ENCODE measurements at places on chromosomes 6 and 20.

DNA sequence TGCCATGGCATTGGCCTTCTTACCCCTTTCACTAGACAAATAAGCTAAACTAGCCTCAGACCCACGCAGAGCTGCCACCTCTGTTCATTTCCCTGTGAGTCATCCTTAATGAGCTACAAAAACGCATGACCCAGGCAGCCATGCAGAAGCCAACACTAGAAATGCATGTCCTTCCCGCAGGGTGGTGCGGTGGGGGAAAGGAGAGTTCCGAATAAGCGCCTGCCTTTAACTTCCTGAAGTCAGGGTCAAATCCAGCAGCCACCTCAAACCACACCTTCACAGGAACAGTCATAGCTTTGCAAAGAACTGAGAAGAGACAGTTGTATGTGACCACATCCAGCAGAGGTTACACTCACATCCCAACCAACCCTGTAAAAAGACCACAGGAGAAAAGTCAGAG, 40.4 kb downstream of the IRF4 start:
- no peak for DNase-seq

DNA sequence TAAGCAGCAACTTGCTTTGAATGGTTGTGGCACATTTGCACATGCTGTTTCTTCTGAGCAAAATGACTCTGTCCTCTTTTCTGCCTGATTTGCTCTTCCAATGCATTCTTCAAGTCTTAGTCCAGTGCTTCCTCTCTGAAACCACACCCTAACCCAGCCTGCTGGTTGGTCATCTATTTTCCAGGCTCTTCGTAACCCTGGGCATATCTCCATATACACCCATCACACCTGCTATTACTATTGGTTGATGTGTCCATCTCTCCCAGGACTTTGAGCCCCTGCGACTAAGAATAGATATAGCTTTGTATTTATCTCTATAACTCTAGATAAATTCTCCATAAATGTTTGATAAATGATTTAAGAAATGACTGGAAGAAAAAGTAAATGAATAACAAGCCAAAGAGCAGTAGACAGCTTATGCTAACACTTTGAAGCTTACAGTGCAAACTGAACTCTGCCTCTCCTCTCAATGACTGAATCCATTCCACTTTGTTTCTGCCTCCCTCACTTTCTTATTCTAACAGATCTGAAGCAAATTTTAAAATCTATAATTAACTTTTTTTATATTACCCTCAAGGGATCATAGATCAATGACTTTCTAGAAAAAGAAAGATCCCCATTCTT, 59.7 kb upstream of the NT5E start:
- no peak for DNase-seq

DNA sequence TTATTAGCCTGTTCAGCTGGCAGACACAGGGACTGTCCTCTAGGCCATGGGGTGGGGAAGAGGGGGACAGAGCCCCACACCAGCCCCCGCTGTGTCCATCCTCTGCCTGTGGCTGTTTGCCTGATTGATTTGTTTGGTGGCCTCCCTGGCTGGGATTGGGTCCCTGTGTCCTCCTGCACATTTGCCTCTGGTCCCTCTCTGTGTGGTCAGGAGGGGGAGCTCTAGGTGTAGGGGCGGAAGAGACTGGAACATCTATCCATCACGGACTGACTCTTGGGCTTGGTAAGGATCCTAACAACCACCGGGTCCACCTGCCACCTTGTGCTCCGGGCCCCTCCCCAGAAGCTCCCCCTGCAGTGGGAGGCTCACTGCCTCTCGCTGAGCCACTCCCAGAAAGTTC, 38.4 kb upstream of the CCDC167 start:
- peak; percentile 32 for DNase-seq

DNA sequence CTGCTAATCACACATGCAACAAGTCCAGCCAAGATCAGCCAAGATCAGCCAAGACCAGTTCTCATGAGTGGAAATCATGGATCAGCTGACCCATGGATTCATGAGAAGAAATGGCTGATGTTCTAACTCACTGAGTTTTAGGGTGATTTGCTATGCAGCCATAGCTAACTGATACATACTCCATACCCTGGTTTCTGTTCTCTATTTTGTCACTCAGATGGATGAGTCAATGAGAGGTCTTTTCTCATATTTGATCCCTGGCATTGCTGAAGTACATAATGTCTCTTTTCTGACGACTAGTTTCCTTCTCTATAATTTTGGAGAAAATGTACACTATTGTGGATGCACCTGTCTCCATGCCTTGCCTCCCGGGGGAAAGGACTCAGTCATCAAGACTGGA, 118.4 kb upstream of the LY86 start:
- DNase-seq, result no peak

GRCh38 chr6:104908031-104908887, 48.5 kb upstream of the HACE1 start:
- no peak for DNase-seq

GRCh38 chr20:42441864-42442331, 747.8 kb downstream of the PTPRT start:
- peak; percentile 5 for DNase-seq

- no peak for DNase-seq
These were observed 523.9 kb downstream of the BMP2 start for GRCh38 chr20:7291323-7291943.

- peak; percentile 78 for DNase-seq
These were observed 538 bp upstream of the GRM1 start for GRCh38 chr6:146028252-146028795.

DNA sequence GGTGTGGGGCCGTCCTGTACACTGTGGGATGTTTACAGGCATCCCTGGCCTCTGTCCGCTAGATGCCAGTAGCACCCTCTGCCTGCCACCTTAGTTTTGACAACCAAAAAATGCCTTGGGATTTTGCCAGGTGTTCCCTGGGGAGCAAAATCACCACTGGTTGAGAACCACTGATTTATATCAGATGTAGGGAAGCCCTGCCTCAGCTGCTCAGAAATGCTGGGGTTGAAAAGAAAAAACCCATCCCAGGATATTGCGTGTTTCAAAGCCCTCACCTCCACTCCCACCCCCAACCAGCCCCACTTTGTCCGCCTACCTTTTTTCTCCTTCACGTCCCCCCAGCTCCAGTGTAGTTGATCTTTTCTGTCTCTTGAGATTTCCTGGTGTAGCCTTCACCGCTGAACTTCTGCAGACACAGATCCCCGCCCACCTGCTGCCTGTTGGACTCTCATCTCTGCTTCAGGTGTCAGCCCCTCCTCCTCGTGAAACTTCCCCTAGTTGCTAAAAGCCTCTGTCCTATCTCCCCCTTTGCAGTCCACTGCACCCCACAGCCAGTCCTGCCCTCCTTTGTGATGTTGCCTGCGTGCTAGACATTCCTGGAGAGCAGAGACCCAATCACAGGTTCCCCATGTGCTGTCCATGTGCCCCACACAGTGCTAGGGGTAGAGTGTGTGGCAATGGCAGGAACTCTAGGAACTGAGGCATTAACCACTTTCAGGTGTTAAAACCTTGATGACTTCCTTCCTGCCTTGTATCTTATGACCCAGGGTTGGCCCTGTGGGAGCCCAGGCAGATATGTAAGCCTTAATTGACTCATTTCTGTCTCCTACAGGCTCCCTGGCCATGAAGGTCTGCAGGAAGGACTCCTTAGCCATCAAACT, 98.9 kb downstream of the TBC1D7 start:
- no peak for DNase-seq

DNA sequence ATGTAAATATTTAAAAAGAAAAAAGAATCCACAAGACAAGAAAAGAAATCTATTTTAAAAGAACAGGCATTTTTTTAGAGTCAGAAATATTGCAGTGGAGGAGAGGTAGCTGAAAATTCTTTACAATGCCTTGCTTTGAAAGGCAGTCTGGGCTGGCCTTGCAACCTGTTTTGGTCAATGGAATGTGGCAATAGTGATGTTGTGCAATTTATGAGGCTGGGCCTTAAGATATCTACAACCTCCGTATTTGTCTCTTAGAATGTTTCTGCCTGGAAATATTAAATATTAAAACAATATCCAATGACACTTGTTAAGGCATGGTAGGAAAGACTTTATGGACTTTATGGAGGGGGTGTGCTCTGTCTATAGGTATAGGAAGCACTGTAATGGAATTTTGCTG, 14.8 kb upstream of the SCGN start:
- no peak for DNase-seq

DNA sequence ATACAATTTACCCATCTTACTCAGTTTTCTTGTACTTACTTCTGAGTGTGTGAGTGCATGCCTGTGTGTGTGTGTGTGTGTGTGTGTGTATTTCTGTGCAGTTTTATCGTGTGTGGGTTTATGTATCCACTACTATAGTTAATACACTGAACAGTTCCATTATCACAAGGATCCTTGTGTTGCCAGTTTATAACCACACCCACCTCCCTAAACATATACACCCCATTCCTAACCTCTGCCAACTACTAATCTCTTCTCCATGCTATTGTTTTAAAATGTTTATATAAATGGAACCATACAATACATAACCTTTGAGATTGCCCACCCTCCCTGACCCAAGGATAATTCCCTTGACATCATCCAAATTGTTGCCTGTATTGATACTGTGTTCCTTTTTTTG, 18.7 kb downstream of the POFUT1 start:
- DNase-seq, result no peak

GRCh38 chr6:137550535-137550934, 56.3 kb upstream of the OLIG3 start:
- DNase-seq, result no peak

DNA sequence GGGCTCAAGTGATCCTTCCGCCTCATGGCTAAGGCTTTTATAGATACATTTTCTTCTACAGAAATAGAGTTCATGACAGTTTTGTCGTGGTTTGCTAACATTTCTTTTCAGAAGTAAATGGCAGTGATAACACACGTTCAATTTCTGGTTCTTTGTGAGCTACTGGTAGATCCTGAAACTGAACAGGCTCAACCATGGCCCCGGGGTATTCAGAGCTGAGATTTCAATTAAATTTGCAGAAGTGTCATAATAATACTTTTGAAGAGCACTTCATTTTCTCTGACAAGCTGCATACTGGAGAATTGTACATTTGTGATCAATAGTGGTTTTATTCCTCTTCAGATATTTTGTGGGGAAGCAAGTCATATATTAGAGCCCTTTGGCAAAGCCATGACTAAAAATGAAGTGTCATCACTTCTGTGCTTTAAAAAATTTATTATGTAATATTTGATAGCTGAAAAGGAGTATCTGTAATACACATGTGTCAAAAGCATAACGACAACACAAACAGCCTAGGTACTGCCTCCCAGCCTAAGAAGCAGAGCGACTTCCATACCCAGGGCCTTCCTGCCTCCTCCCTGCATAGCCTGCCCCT, 84.3 kb upstream of the SCP2D1 start:
- no peak for DNase-seq

- DNase-seq, result peak; percentile 63
These were observed 72.4 kb upstream of the NHSL1 start for GRCh38 chr6:138571585-138572166.

GRCh38 chr6:155504848-155505607, 49.4 kb upstream of the NOX3 start:
- no peak for DNase-seq

GRCh38 chr20:25015986-25016385, 23.4 kb upstream of the APMAP start:
- no peak for DNase-seq

DNA sequence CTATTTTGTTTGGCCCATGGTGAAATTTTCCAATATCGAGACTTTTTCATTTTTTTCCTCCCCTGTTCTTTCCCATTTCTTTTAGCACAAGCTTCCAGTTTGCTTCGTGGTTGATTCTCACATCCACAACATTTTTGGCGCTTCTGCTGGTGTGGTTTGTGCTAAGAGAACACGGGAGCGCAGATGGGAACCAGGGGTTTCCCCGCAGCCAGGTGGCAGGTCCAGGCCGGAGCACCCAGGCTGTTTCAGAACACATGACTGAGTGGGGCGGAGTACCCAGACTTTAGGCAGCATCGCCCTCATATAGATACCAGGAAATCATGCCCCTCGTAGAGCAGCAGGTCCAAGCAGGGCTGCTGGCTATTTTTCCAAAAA, 58.0 kb downstream of the SYTL3 start:
- DNase-seq, result no peak

DNA sequence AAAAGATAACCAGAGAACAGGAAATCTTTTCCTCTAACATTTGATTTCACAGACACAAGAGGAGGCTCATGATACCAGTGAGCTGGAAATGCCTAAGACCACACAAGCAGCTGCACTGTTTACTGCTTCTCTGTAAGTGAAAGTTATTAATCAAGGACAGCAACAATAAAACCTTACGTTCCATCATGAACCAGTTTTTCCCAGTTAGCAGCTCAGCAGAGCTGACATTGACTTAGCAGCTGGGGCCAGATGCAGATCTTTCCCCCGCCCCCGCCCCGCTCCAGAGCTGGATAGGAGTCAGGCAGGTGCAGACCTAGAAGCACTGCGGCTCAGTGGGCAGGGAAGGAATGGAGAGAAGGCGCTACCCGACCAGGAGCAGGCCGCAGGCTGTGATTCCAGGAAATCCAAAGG, 275.2 kb downstream of the GMDS start:
- DNase-seq, result no peak

DNA sequence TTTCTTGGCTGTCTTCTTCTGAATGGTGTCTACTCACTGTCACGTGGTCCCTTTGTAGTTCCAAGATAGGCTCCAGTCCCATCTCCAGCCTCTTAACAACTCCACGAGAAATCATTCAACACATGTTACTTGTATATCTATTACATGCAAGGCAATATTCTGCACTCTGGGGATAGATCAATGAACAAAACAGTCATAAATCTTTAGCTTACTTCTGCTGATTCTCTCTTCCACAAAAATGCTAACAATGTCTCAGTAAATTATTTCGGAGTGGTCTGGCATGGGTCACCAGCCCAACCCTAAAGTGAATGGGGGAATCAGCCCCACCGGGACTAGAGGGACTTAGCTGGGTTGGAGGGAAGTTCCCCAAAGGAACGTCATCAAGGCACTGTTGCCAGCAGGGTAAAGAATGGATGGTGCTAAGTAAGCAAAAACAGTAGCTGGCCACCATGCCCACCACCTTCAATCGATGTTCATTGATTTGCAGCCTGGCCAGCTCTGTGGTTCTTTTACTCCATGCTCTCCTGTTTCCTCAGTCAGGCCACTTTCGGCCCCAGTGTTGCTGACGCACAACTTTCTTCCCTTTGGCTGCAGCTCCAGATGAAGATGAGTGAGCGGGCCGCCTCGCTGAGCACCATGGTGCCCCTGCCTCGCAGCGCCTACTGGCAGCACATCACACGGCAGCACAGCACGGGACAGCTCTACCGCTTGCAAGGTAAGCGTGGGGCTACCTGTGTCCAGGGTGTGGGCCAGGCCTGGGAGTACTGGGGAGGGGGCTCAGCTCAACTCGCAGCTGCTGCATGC, 167.7 kb downstream of the DOK5 start:
- no peak for DNase-seq

DNA sequence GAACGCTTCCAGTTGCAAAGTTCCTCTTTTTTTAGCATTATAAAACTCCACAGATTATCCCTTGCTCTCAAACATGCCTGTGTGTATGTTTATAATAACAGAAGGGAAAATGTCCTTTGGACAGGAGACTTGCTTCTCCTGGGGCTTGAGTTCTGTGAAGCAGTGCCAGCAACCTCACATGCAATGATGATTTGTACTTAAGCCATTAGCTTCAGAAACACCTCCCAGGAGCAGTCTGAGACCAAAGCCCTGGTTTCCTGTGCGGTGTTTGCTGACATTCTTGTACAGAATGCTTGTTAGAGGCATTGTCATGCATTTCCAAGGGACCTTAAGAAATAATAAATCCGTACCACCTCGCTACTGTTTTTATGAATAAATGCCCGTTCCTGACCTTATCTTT, 752.8 kb downstream of the CBLN4 start:
- DNase-seq, result no peak

Data from G401 (cell line).